ENCODE measurements at places on chromosomes 3 and 15.

DNA sequence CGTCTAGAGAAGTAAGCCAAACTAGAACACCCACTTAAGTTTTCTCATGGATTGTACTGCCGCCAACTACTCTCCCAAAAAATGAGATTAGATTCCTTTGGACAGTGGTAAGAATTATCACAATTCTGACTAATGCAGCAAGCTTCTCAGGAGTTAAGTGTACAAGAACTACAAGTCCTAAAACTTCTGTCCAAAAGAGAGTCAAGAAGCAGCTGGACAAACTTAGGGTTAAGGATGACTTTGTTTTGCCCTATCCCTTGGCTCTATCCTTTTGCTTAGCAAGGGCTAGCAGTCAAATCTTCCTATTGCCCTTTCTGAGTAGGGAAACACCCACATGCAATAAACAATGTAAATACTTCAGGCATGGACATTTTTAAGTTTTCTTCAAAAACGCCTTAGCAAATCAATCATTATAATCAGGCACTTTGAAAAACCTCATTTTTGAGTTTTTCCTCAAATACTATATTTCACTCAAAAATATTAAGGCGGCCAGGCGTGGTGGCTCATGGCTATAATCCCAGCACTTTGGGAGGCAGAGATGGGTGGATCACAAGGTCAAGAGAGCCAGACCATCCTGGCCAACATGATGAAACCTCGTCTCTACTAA is 19.5 kb downstream of the RAF1 start:
- no peak for DNase-seq

DNA sequence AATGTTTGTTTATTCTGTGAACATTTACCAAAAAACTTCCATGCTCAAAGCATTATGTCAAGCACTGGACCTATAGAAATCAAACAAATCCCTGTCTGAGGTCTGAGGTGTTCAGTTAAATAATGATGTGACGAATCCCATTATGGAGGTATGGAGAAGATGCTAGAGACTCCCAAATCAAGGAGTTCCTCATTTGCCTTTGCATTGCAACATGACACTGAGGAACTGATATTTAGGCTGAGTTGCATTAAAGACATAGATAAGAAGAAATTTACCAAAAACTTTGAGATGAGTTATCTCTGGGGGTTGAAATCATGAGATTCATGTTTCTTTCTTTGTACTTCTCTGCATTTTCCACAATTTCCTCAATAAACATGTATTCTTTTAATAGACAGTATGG is 16.0 kb downstream of the CD200 start:
- no peak for DNase-seq

DNA sequence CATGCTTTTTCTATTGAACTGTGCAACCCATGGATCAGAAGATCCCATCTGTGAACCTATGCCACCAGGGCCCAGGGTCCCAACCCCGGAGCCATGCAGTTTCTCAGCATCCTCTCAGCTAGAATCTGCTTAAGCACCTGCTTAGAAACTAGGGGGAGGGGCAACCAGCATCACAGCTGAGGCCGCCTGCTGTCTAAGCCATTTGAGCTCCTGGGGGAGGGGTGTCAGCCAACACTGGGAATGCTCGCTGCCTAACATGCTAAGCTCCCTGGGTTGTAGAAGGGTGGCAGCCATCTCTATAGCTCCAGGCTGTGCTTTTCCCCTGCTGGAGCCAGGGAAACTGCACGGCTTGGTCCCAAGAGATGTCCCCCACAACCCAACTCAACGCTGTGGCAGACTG is 322.8 kb downstream of the EDEM1 start:
- no peak for DNase-seq

DNA sequence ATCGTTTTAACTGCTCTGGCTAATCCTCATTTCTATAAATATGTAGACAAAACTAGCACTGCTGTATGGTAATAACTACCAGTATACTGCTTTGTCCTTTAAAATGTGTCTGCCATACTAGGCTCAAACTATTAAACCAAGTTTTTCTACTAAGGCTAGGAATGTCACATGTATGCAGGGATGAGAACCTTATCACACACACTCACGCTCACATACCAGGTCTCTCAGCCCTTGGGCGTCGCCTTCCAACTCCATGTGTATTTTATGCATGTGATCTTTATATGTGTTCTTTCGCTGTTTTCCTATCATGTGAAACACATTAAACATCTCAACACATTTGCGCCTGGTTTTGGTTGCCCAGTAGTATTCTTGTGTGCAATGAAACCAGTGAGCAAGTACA is 32.6 kb downstream of the ATP2C1 start:
- no peak for DNase-seq

DNA sequence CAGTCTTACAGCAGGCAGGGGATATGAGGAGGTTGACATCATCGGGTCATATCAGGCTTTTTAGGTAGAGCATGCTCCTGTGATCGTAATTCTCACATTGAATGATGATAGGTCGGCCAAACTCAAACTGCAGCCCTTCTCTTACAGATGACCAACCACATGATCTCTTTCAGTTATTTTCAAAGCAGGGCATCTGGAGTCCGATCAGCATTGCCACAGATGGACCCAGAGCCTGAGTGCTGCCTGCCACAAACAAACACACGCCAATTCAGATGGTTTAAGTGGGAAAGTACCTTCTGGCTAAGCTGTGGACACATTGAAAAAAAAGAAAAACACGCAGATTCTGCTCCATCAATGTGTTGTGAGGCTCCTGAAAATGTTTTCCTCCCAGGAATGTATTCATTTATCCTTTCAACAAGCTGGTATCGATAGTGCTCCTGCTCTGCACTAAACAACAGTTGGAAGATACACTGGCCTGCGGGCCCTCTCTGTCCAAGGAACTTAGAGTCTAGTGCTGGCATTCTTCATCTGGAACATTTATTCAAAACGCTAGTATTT is 31.2 kb downstream of the ARPP21 start:
- no peak for DNase-seq

DNA sequence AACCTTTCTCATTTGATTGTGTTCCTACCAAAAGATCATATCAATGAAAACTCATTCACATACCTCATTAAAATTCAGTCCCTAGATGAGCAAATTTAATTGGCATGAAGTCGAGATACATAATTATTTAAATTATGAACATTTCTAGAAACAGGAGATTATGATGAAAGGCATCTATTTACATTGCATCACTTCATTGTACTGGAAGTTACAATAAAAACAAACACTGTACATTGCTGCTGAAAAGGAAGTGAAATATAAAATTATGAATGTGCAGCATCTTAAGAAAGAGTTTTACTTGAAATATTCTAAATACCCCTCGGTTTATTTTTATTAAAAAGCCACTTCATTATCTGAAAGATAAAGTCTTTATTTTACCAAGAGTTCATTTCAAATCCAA is 163.4 kb upstream of the ZNF385D start:
- no peak for DNase-seq

GRCh38 chr15:61545763-61546162 is 316.7 kb upstream of the RORA start:
- DNase-seq: no peak

DNA sequence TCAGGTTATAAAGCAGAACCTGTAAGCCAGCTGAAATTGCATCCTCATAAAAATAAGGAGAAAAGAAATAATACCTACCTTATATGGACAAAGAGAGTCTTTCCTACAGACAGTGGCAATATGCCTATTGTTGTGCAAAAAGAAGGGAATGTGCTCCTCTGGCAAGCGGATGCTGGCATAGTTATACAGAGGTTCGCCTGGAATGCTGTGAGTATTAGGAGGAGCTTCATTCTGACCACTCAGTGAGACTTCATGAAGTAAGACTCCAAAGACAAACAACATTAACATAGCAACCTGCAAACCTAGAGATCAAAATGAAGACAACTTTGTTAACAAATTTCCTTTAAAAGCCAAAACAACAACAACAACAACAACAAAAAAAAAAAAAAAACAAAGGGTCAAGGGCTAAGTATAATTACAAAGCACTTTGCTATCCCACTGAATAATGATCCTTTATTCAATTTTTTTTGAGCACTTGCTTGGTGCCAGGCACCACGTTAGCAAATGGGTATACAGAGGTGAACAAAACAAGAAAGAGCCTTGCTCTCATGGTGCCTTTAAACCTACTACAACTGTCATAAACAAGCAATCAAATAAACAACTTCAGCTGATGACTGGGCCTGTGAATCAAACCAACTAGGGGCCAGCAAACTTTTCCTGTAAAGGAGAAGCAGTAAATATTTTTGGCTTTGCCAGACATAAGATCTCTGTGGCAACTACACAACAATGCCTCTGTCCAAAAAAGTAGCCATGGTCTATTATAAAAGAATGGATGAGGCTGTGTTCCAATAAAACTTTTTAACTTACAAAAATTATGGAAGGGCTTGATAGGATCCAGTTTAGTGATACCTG is 3.7 kb downstream of the EOGT start:
- no peak for DNase-seq

DNA sequence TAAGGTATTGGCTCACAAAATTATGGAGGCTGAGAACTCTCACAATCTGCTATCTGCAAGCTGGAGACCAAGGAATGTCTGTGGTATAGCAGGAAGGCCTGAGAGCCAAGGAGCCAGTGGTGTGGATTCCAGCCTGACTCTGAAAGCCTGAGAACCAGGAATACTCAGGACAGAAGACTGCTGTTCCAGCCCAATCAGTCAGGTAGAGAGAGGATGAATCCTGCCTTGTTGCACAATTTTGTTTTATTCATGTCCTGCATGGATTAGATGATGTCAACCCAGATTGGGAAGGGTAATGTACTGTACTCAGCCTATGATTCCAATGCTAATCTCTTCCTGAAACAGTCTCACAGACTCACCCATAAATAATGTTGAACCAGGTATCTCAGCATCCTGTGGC is 312.4 kb upstream of the KCNMB2 start:
- DNase-seq: no peak
